ENCODE measurements at places on chromosomes 1 and 21.

DNA sequence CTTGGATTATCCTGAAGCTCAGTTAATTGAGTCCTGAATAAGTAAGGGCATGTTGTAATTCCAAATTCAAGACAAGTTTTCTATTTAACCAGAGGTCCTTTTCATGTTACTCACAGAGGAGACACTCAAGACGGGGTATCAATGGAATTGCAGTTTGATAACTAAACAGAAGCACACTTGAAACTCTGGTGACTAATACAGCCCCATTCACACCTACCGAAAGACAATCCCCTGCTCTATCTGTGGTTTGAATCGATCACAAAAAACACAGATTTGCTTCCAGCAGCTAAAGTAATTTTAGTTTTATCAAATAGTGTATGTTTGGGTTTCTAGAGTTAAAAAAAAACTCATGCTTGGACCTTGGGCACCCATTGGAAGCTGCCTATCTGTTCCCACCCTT, 60.4 kb downstream of the TEX35 start:
- DNase-seq, result no peak

DNA sequence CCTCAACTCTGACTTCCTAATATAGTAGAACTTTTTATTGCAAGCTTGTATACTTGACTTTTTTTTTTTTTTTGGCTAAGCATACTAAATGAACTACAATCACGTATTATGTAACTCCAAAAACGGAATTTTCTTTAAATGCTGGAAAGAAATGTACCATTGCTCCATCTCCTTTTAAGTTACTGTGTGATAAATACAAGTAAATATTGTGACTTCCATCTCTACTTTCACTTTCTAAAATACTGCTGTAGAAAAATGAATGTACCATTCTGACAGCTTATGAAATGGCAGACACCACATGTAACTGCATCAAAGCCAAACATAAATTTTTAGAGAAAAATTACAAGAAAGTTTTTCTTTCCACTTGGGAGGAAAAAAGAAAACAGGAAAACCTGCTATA, 54.7 kb downstream of the ASH1L start:
- DNase-seq, result no peak

DNA sequence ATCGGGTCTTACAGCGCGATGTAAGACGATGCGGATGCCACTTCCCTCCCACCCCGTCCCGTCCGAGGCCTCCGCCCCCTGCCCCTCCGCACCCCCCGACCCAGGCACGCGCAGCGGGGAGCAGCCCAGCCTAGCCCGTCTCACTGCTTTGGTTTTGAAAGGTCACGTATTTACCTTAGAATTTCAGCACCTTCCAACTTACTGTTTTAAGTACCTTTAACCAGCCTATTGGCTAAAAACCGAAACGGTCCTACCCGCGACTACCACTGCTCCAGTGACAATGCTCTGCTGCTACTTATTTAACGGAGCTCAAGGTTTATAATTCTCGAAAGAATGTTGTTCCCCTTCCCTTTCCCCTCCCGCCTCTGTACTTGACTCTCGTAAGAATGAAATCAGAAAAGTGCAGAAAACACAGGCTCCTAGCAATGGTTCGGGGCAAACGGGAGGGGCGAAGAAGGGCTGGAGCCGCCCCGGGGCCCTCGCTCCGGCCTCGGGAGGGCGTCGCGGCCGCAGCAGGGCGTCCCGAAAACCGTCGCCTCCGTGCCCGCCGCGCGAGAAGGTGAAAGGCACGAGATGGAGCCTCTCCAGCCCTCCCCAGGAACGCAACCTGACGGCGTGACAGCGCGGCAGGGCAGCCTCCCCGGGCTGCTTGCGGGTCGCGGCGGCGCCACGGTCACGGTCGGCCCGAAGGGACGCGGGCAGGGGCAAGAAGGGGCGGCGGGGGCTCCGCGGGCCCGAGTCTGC, 667 bp downstream of the TMEM50B start:
- DNase-seq, result no peak

GRCh38 chr1:151514366-151514765, 3.2 kb downstream of the CGN start:
- no peak for DNase-seq

- no peak for DNase-seq
Observed at GRCh38 chr1:25872713-25873112, 2.8 kb downstream of the PAQR7 start.

DNA sequence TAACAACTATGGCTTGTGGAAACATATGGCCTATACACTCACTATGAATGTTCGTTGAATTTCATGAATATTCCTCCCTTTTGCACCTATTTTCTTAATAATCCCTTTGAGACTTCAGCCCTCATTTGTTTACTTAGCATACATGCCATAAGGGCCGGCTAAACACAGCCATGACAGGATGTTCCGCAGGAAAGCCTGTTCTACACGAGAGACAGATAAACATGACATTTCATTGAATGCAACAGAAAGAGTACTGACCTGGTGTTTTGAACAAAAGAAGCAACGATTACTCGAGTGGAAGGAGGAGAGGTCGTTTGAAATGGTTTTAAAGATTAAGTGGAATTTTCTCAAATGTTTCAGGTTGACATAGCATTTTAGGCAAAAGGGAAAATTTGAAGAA, 459.5 kb upstream of the CXADR start:
- DNase-seq, result no peak

GRCh38 chr1:174000371-174000770, 21.8 kb downstream of the RC3H1 start:
- no peak for DNase-seq

DNA sequence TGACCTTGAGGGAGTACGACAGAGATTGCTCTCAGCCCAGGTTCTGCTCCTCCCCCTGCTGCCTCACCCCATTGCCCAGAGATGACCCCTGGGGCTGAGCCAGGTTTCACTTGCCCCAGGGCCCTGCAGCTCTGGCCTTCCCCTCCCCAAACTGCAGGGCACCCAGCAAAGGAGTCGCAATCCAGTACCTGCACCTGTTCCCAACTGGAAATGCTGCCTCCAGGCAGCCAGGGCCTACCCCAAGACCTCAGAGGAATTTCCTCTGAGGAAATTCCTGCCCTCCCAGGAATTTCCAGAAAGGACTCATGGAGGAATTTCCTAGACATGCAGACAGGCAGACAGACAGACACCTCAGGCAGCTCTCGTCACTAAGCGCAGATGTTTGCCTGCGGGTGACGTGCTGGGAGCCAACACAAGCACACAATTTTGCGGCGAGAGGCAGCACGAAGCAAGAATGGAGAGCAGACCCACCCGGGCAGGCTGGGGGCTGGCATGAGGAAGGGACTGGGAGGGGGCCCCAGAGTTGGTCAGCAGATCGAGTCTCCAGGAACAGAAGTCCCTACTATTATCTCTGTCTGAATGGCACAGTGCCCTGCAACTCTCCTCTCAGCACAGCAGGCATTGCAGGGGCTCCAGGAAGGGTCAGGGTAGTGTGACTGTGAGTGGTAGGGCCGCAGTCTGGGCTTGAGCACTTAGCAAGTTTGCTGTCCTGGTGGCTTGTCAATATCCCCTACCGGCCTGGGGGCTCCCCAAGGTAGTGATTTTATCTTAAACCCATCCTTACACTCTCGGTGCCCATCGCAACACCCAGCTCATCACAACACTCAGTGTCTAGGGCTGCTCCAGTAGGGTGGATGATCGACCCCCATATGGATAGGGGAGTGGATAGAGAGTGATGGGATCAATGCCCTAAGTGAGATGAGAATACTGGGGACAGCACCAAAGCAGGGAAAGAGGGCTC, 2.9 kb upstream of the EFNA1 start:
- DNase-seq, result no peak

- DNase-seq, result no peak
Observed at GRCh38 chr1:172951730-172952365, 98.9 kb downstream of the TNFSF18 start.

GRCh38 chr1:7783178-7783711, 846 bp upstream of the PER3 start:
- DNase-seq, result no peak

GRCh38 chr1:48718705-48719104, 58.0 kb downstream of the BEND5 start:
- DNase-seq, result no peak

- DNase-seq, result no peak
Observed at GRCh38 chr1:47991673-47992072, 5.5 kb downstream of the TRABD2B start.

DNA sequence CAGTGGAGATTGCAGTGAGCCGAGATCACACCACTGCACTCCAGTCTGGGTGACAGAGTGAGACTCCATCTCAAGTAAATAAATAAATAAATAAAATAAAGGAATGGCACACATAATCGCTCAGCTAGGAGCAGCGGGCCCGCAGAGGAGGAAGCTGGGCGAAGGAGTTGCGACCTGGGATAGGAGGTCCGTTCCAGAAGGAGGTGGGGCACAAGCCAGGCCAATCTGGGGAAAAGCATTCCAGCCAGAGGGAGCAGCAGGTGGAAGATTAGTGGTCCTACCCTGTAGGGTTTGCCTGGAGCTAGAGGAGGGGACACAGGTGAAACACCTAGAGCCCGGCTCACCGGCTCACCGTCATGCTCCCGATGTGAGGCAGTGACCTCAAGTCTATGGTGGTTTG, 40.3 kb upstream of the CASZ1 start:
- DNase-seq, result no peak

DNA sequence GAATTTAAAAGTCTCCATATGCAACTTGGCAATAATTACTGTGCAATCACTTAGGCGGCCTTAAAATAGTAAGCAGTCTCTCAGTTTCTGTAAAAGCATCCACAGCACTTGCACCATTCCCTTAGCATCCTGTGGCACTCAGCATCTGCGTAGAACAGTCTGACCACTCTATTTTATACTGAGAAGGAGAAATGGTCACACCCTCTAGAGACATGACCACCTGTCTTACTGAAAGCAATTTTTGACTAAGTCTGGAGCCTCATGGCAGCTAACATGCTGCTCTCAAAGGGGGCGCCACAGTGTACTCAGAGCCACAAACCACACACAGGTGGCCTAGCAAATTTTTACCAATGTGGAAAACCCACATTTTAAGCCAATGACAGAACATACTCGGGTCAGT, 62.0 kb downstream of the KCNK1 start:
- no peak for DNase-seq

- DNase-seq, result no peak
Observed at GRCh38 chr1:12450090-12450755, 167.8 kb downstream of the DHRS3 start.

DNA sequence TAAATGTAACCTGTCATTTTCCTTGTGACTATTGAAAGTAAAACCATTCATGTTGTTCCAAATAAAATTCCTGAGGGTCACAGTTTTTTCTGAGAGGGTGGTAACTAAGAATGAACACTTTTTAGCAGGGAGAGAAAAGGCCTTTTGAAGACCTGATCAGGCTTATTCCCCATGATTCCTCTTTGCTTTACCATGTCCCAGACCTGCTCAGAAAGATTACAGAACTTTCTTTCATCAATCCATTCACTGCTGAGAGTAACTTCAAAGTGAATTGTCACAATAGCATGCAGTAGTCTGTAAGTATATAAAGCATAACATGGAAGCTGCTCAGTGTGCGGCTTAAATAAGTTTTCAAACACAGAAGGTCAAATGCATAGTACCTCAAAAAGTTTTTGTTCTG, 201.5 kb upstream of the COL11A1 start:
- no peak for DNase-seq

GRCh38 chr21:29342363-29342957, 43.7 kb downstream of the BACH1 start:
- no peak for DNase-seq

GRCh38 chr21:45954261-45954660, 27.3 kb upstream of the COL6A1 start:
- no peak for DNase-seq

DNA sequence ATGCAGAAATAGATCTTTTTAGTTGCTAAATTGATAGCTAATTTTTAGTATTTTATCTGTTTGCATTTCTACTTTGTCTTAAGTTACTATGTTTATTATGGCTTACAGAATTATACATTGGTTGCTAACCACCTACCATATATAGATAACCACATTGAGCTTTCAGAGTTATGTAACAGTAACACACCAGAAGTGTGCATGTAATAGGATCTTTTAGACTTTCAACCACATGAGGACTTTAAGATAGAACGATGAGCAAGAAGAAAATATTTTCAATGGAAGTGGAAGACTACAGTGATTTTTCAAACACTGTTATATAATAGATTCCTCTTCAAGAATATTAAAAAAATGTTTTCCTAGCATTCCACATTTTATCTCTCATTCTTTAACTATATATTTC, 28.8 kb downstream of the TOR1AIP1 start:
- DNase-seq, result no peak

DNA sequence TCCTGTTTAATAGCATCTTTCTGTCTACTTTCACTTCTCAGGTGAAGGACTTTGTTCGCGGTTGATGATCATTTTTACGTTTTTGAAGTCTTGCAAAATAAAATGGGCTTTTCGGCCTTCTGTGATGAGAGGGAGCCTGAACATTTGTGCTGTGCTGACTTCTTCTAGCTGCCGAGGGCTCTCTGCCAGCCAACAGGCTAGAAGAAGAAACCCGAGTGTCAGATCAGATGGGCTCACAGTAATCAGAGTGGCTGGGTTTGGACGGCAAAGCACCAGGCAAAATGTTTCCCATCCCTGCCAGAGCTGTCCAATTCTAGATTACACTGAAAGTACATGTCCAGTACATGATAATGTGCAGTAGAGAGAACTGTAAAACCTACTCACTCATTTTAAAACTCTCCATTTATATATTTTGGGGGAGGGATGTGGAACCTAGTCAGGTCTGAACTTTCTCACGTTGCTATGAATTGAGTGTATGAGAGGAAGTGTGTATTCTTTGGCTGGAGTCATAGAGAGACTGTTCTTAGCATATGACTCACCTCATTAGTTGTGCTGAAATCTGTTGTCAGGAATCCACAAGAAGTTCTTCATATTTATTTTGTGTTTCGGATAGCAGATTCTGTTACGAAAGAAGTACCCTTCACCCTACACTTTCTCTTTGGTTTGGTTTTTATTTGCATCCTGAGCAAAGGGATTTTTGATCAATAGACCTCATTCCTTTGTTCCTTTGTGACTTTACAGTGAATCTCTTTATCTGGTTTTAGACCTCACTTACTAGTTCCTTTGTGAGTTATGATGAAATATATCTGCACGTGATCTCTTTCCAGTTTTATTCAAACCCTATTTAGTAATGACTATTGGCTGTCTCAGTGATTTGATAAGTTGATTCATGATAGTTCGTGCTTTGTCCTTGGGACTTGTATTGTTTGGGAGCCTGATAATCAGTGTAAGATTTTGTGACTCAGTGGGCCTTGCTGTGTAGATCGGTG, 4.8 kb downstream of the ATP1A1 start:
- no peak for DNase-seq

DNA sequence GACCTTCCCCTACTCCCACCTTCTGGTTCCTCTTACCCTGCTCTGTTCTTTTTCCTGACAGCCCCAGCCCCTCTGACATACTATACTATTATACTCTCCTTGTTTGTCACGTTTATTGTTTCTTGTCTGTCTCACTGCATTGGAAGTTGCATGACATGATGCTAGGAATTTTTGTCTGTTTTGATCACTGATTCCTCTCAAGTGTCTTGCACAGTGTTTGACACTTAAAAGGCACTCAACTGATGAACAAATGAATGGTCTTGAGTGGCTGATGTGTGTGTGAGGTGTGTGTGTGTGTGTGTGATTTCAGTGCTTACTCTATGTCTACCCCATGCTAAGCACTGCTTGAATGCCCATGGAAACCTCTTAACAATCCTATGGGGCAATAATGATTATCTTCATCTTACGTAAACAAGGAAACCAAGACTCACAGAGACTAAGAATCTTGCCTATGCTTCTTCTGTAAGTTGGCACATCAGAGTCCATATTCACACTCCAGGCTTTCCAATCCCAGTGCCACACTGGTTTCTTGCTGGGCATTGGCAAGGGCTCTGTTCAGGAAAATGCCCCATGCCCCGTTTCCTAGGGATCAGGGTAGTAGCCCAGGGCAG, 59.7 kb downstream of the ATP1A1 start:
- DNase-seq, result no peak

- no peak for DNase-seq
Observed at GRCh38 chr1:236103059-236103458, 38.2 kb upstream of the NID1 start.

- DNase-seq, result no peak
Observed at GRCh38 chr1:94693029-94693428, 127.1 kb upstream of the SLC44A3 start.
